Lower leg skin (tissue), 4 donors: ENCODE measurements at places on chromosomes 2 and 18. TPM values are rescaled to one million over a fixed set of nuclear protein-coding genes. Genes with fewer than 3 reads are reported as not detected.

DNA sequence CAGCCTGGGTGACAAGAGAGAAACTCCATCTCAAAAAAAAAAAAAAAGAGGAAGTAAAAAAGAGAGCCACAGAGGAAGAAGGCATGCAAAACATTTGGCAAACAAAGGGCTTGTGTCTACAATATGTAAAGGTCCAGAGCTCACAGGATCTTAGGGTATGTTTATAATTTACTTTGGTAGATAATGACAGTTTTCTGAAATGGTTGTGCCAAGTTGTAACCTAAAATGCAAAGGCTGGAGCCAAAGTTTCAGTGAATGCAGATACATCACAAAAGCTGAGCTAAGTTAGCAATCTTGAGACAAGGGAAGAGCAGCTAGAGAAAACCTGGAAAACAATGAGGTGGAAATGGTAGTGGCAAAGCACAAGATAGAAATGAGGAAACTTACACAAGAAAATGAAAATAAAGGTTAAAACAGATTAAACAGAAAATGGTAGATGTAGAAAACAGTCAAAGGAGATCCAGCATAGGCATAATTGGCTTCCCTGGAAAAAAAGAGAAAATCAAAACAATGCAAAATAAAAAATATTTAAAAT is 77.5 kb upstream of the HK2 start:
- no peak for DNase-seq

The CHRND gene
- not detected for total RNA-seq

GRCh38 chr2:111990856-111991255 is 64.2 kb upstream of the TMEM87B start:
- no peak for DNase-seq

DNA sequence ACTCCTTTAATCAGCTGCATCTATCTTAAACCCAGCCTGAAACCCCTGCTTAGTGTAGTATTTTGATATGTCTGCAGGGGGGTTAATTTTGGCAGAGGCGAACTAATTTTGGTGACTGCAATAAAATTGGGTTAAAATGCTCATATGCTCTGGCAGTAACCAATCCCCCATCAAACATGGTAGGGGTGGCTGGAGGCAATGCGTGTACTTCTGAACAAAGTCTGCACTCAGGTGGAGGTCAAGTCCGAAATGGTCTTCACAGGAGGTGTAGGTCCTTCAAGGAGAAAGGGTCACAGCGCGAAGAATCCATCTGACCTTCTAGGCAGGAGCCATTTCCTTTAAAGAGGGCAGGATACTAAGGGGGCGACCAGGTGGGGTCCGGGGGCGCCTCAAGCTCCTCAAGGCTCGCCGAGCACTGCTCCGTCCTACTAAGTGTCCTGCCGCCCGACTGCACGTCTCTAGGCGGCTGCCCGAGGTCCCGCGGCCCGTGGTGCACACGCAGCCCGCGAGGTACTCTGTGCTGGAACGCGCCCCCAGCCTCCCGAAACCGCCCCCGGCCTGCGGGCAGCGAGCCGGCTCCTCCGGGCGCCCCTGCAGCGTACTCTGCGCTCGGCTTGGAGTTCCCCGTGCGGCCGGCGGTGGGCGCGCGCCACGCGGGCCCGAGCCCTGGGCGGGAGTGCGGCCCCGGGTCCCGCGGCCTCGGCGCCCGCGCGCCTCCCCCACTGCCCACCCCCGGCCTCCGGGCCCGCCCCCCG is 1.7 kb upstream of the LDLRAD4 start:
- DNase-seq, result no peak

DNA sequence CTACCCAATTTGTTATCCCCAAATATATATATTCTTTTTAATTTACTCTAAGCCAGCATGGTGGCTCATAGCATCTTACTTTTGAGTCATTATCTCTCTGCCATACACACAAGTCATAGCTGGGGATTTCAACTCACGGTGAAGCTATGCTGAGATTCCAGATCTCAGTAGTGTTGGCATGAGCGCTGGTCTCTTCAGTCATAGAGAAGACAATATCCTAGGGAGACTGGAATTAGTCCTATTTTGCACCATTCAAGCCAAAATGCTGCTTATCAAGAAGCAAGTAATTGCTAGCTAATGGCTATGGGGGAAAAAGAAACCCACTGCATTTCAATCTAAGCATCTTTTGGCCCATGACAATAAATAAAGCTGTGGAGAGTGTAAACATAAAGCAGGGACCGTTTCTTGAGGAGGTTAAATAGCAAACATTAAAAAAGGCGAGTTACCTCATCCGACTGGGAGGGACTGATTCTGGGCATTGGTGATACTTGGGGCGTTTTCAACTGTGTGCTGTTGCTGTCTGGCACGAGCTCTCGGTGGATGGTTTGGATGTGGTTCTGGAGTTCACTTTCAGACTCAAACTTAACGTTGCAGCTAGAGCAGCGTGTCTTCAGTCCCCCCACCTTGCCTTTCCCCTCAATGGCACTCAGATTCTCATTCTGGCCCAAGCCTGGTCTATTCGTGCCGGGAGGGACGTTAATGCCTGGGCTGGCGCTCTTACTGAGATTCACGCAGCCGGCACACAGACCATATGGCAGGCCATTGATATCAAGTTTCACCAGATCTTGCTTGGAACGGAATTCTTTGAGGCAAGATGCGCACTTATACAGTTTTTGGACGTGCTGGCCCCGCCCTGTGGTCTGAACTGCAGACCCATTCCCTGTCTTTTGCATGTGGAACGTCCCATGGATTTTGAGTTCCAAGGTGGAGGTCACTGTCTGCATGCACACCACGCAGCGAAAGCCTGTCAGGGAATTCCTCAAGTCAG is 127.8 kb downstream of the ZNF521 start:
- no peak for DNase-seq

- no peak for DNase-seq
Observed at GRCh38 chr2:47010176-47010575, 94.6 kb upstream of the MCFD2 start.

The MAPK4 gene
- total RNA-seq, result 5.3 TPM

- no peak for DNase-seq
Observed at GRCh38 chr2:165818920-165819319, 24.9 kb upstream of the GALNT3 start.

The STARD6 gene
- total RNA-seq, result not detected

GRCh38 chr18:41324020-41324791 is 630.8 kb upstream of the PIK3C3 start:
- no peak for DNase-seq
